ENCODE measurements at places on chromosomes 3 and 15.

- no peak for DNase-seq
Observed at GRCh38 chr15:87902772-87903426, 353.6 kb downstream of the NTRK3 start.

GRCh38 chr15:51668446-51668845 lies 12.9 kb upstream of the SCG3 start:
- no peak for DNase-seq

DNA sequence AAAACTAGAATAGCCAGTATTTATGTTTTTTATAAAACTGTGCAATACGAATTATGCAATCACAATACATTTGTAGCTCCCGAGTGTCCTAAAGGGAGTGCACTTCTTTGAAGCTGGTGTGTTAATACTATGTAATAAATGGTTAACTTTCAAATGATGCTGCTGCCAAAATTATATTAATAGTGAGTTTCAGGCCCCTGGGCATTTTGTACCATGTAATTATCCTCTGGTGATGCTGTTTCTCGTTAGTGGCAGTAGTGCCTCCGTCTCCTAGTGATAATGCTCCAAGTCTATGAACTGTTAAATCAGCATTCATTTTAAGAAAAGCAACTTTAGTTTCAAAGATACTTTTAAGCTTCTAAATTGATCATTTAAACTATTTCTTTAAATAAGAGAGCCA lies 132.7 kb upstream of the BHLHE40 start:
- DNase-seq, result peak; percentile 20

GRCh38 chr15:38793206-38793810 lies 228.7 kb upstream of the RASGRP1 start:
- DNase-seq, result no peak

- no peak for DNase-seq
Observed at GRCh38 chr3:117404730-117405129, 695.2 kb downstream of the TUSC7 start.

DNA sequence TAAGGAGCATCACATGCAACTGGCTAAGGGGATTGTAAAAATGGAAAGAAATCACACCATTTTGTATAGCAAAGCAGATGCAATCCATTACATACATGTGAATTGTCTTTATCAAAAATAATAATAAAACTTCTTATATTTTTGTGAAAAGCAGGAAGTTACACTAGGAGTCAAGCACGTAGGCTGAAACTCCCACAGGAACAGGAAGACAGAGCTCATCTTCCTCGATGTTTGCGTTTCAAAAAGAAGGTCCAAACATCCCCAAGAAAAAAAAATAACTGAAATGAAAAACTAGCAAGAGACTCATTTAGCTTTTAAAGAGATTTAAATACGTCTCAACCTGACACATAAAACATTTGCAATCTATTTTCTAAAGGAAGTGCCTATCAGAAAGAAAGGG lies 106.6 kb downstream of the TGFBR2 start:
- no peak for DNase-seq

Data from NCI-H2081 treated with DMSO at 0.1 percent for 48 hours (cell line).